ENCODE measurements at places on chromosomes 6 and 20. TPM values are rescaled to one million over a fixed set of nuclear protein-coding genes. Genes with fewer than 3 reads are reported as not detected.
A peak's percentile ranks its signal among the peaks of the same experiment; 100 is the strongest.

SSTR4 gene
- not detected for polyA plus RNA-seq

PI3 gene
- polyA plus RNA-seq: 0.18 TPM

NOX3 gene
- polyA plus RNA-seq: not detected

MTCH1 gene
- polyA plus RNA-seq: 145 TPM

DYNLT2 gene
- polyA plus RNA-seq: 0.93 TPM

RBPJL gene
- 0.04 TPM for polyA plus RNA-seq

CST4 gene
- not detected for polyA plus RNA-seq

CASS4 gene
- 0.14 TPM for polyA plus RNA-seq

STMND1 gene
- not detected for polyA plus RNA-seq

PPP1R14C gene
- 30.1 TPM for polyA plus RNA-seq

OPRM1 gene
- polyA plus RNA-seq: not detected

GRCh38 chr6:106448000-106448426, 87.5 kb downstream of the CRYBG1 start:
- no peaks in the 10 kb centered on the region for H3K36me3 ChIP-seq
- H3K27ac ChIP-seq: no peak overlapping the region
- no peaks in the 10 kb centered on the region for H3K27me3 ChIP-seq
- no peaks in the 10 kb centered on the region for H3K4me1 ChIP-seq
- no peak overlapping the region for H3K4me3 ChIP-seq
- peak; percentile 17 for DNase-seq

DNA sequence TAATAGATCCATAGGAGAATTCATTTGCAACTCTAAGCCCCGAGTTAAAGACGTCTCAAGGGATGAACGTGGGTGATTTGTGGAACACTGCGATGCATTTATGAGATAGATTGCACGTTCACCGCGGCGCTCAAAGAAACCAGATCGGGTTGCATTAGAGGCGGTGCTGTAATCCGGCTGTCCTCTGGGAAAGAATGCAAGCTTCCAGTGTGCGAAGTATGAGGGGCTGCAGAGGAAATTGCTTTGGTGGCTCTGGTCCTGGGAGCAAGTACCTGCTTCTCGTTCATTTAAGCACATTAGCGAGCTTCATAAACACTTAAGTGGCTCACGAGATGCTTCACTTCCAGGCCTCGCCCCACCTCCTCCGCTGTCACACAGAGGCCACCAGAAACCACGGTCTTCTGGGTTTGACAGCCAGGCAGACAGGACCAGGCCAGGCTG, 182.3 kb downstream of the CDH4 start:
- H3K4me1 ChIP-seq: no peaks in the 10 kb centered on the region
- H3K4me3 ChIP-seq: no peak overlapping the region
- no peak overlapping the region for H3K27ac ChIP-seq
- no peak for DNase-seq

- H3K4me3 ChIP-seq: no peak overlapping the region
- H3K4me1 ChIP-seq: no peaks in the 10 kb centered on the region
- no peaks in the 10 kb centered on the region for H3K36me3 ChIP-seq
- H3K27ac ChIP-seq: no peak overlapping the region
Measured at GRCh38 chr6:119273272-119274196, 76.0 kb downstream of the MAN1A1 start.

- H3K27me3 ChIP-seq: no peaks in the 10 kb centered on the region
- H3K36me3 ChIP-seq: peaks cover 5% of the 10 kb centered on the region
- no peak overlapping the region for H3K4me3 ChIP-seq
- no peak for DNase-seq
- peaks cover 44% of the 10 kb centered on the region for H3K4me1 ChIP-seq
Measured at GRCh38 chr6:2739335-2739734, 11.4 kb downstream of the MYLK4 start.

GRCh38 chr6:134093007-134093573, 40.7 kb upstream of the SLC2A12 start:
- H3K36me3 ChIP-seq: no peaks in the 10 kb centered on the region
- no peaks in the 10 kb centered on the region for H3K27me3 ChIP-seq
- H3K4me1 ChIP-seq: no peaks in the 10 kb centered on the region
- no peak overlapping the region for H3K4me3 ChIP-seq
- H3K27ac ChIP-seq: no peak overlapping the region

GRCh38 chr6:136920671-136921380, 1.3 kb upstream of the SLC35D3 start:
- H3K36me3 ChIP-seq: no peaks in the 10 kb centered on the region
- peaks cover 20% of the 10 kb centered on the region for H3K4me1 ChIP-seq
- H3K4me3 ChIP-seq: peak overlapping the region; percentile 69
- H3K27ac ChIP-seq: no peak overlapping the region
- H3K27me3 ChIP-seq: peaks cover 32% of the 10 kb centered on the region
- no peak for DNase-seq

GRCh38 chr6:113644861-113645575, 212.1 kb upstream of the MARCKS start:
- peak overlapping the region; percentile 37 for H3K27ac ChIP-seq
- H3K27me3 ChIP-seq: no peaks in the 10 kb centered on the region
- H3K36me3 ChIP-seq: no peaks in the 10 kb centered on the region
- H3K4me3 ChIP-seq: no peak overlapping the region
- DNase-seq: no peak

DNA sequence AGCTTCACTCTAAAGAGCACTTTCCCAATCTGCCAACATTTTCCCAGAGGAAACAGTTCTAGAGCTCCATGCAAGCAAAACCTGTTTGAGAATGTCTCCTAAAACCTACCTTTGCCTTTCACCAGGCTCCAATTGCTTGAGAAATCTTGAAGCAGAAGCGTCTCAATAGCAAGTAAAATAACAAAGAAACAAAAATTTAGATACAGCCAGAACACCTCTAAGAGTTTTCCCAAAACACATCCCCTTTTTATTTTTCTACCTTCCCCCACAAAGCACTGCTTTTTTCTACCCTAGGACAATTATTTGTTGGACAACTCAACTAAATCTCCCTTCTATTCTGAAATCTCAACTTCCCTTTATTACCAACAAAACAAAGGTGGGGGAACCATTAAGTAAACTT, 3.6 kb downstream of the VGLL2 start:
- no peak for DNase-seq
- H3K4me1 ChIP-seq: peaks cover 30% of the 10 kb centered on the region
- peak overlapping the region; percentile 90 for H3K4me3 ChIP-seq
- H3K36me3 ChIP-seq: no peaks in the 10 kb centered on the region
- peak overlapping the region; percentile 95 for H3K27ac ChIP-seq

GRCh38 chr6:139050770-139051313, 22.3 kb downstream of the ABRACL start:
- H3K27ac ChIP-seq: no peak overlapping the region
- no peaks in the 10 kb centered on the region for H3K36me3 ChIP-seq
- no peaks in the 10 kb centered on the region for H3K4me1 ChIP-seq

DNA sequence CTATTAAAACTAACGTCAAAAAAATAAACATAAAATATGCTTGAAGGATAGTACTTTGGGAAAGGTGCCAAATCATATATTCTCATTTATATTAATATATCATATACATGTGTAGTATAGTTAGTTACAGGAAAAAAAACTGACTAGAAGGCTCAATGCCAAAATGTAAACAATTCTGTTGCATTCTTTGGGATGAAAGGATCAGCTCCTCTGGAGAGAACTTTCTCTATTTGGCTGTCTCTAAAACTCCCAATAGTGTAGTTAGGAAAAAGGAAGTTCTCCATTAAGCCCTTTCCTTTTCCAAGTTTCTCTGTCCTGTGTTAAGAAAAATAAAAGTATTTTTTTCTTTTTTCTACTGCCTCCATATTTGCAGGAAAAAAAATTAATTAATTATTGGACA, 86.5 kb upstream of the BTN3A2 start:
- peaks cover 8% of the 10 kb centered on the region for H3K36me3 ChIP-seq
- DNase-seq: no peak
- H3K4me1 ChIP-seq: peaks cover 18% of the 10 kb centered on the region
- H3K27me3 ChIP-seq: no peaks in the 10 kb centered on the region
- no peak overlapping the region for H3K27ac ChIP-seq

GRCh38 chr20:32980131-32980941, 23.9 kb downstream of the SUN5 start:
- no peak overlapping the region for H3K27ac ChIP-seq
- no peak overlapping the region for H3K4me3 ChIP-seq
- H3K4me1 ChIP-seq: no peaks in the 10 kb centered on the region

- H3K27me3 ChIP-seq: no peaks in the 10 kb centered on the region
- peaks cover 11% of the 10 kb centered on the region for H3K36me3 ChIP-seq
- no peak overlapping the region for H3K4me3 ChIP-seq
- DNase-seq: no peak
Measured at GRCh38 chr20:8735674-8736073, 333.2 kb upstream of the PLCB4 start.

- H3K4me1 ChIP-seq: peaks cover 16% of the 10 kb centered on the region
- H3K27ac ChIP-seq: no peak overlapping the region
- H3K4me3 ChIP-seq: no peak overlapping the region
- H3K36me3 ChIP-seq: no peaks in the 10 kb centered on the region
- DNase-seq: no peak
- no peaks in the 10 kb centered on the region for H3K27me3 ChIP-seq
Measured at GRCh38 chr6:117605169-117605826, 3.0 kb upstream of the GOPC start.

DNA sequence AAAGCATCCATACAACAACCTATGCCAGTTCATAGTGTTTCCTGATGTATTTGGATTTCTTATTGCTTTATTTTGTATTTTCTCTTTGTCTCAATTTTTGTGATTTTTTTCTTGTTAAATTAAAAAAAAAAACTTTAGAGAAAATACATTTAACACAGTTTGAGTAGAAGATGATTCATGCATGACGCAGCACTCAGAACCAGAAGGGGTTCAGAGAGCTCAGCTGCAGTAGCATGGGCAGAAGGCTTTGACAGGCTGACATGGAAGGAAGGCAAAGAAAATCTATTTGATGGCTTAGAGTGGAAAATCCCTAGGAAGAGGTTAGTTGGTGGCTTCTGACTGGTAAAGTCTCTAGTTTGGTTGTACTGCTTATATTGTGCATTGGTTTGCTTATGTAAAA, 207.2 kb upstream of the STXBP5 start:
- H3K4me3 ChIP-seq: no peak overlapping the region
- H3K27me3 ChIP-seq: no peaks in the 10 kb centered on the region
- no peak for DNase-seq
- H3K27ac ChIP-seq: no peak overlapping the region
- H3K4me1 ChIP-seq: no peaks in the 10 kb centered on the region

- peak; percentile 22 for DNase-seq
- no peaks in the 10 kb centered on the region for H3K4me1 ChIP-seq
- H3K36me3 ChIP-seq: no peaks in the 10 kb centered on the region
- no peaks in the 10 kb centered on the region for H3K27me3 ChIP-seq
Measured at GRCh38 chr6:155078331-155078745, 83.2 kb downstream of the TIAM2 start.

DNA sequence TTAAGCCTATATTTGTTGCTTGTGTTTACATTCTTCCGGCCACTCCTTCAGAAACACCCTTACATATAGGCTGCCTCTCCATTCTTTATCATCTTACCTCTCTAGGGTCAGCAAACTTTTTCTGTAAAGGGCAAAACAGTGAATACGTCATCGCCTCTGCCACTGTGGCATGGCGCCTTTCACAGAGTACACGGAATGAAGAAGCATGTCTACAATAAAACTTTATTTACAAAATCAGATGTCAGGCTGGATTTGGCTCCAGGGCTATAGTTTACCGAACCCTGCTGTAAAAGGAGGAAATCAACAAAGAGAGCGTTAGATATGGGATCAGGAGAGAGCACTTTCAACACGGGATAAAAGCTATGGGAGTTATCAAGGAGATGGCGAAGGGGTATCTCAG, 9.3 kb upstream of the NCR2 start:
- DNase-seq: no peak
- H3K27me3 ChIP-seq: peaks cover 6% of the 10 kb centered on the region
- H3K27ac ChIP-seq: no peak overlapping the region
- H3K4me3 ChIP-seq: no peak overlapping the region

GRCh38 chr6:87094576-87094975, 330 bp downstream of the CGA start:
- no peak for DNase-seq
- no peaks in the 10 kb centered on the region for H3K36me3 ChIP-seq
- no peak overlapping the region for H3K27ac ChIP-seq

DNA sequence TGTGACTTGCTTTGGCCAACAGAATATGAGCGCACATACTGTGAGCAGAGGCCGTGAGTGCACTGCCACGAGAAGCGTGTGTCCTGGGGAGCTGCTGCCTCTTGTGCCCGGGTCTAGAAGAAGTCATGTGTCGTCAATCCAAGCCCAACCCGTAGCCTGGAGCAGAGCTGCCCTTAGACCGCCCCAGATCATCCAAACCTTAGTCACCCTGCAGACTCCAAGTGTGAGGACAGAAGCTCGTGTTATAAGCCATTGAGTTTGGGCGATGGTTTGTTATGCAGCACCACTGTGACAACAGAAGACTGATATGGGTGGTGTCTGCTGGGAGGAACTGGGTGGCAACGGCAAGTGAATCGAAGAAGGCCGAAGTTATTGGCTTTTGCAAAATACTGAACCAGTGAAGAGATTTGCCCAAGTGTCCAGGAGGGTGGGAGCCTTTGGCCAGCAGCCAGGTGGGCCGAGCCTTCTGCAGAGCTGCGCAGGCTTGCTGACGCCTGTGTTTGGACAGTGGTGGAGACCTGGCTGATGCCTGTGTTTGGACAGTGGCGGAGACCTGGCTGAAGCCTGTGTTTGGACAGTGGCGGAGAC, 101.3 kb upstream of the SULF2 start:
- no peaks in the 10 kb centered on the region for H3K36me3 ChIP-seq
- no peak overlapping the region for H3K4me3 ChIP-seq

GRCh38 chr6:143695130-143695968, 17.6 kb downstream of the PHACTR2 start:
- no peak for DNase-seq
- H3K27me3 ChIP-seq: no peaks in the 10 kb centered on the region
- peaks cover 58% of the 10 kb centered on the region for H3K4me1 ChIP-seq
- H3K4me3 ChIP-seq: no peak overlapping the region
- peak overlapping the region; percentile 44 for H3K27ac ChIP-seq

DNA sequence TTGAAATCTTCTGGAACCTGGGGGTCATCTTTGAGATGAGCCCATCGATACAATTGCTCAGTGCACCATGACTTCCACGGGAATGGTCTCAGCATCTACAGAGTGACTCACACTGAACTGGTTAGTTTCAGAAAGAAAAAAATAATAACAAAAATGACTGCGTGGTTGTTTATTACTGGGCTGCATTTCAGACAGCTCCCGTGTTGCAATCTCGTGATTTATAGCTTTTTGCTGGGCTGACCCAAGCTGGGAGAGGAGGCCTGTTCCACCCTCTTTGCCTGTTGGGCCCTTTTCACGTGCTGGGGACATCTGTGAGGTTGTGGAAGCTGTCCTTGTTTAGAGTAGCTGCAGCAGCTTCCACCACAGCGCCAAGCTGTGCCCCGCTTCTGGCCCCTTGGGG, 225.5 kb downstream of the BMP7 start:
- no peaks in the 10 kb centered on the region for H3K27me3 ChIP-seq
- no peak overlapping the region for H3K4me3 ChIP-seq
- DNase-seq: no peak
- H3K27ac ChIP-seq: no peak overlapping the region
- no peaks in the 10 kb centered on the region for H3K4me1 ChIP-seq
- no peaks in the 10 kb centered on the region for H3K36me3 ChIP-seq

GRCh38 chr6:137126875-137127485, 46.5 kb downstream of the IL22RA2 start:
- H3K36me3 ChIP-seq: no peaks in the 10 kb centered on the region
- H3K27ac ChIP-seq: no peak overlapping the region
- DNase-seq: no peak
- H3K27me3 ChIP-seq: no peaks in the 10 kb centered on the region

- no peaks in the 10 kb centered on the region for H3K4me1 ChIP-seq
- no peaks in the 10 kb centered on the region for H3K36me3 ChIP-seq
- H3K27me3 ChIP-seq: peaks cover 6% of the 10 kb centered on the region
- no peak overlapping the region for H3K27ac ChIP-seq
Measured at GRCh38 chr6:112181130-112181529, 73.2 kb downstream of the LAMA4 start.

GRCh38 chr20:4006640-4007039, 8.7 kb downstream of the RNF24 start:
- no peaks in the 10 kb centered on the region for H3K36me3 ChIP-seq
- H3K4me1 ChIP-seq: peaks cover 19% of the 10 kb centered on the region
- peak; percentile 76 for DNase-seq
- peak overlapping the region; percentile 25 for H3K27ac ChIP-seq
- no peak overlapping the region for H3K4me3 ChIP-seq
- no peaks in the 10 kb centered on the region for H3K27me3 ChIP-seq
